ENCODE measurements at places on chromosomes 7 and 10. TPM values are rescaled to one million over a fixed set of nuclear protein-coding genes. Genes with fewer than 3 reads are reported as not detected.

Gene ANKRD61
- 0.35 TPM for total RNA-seq

Gene SPDYE8
- total RNA-seq: not detected

Gene COL13A1
- total RNA-seq: 47.5 TPM

DNA sequence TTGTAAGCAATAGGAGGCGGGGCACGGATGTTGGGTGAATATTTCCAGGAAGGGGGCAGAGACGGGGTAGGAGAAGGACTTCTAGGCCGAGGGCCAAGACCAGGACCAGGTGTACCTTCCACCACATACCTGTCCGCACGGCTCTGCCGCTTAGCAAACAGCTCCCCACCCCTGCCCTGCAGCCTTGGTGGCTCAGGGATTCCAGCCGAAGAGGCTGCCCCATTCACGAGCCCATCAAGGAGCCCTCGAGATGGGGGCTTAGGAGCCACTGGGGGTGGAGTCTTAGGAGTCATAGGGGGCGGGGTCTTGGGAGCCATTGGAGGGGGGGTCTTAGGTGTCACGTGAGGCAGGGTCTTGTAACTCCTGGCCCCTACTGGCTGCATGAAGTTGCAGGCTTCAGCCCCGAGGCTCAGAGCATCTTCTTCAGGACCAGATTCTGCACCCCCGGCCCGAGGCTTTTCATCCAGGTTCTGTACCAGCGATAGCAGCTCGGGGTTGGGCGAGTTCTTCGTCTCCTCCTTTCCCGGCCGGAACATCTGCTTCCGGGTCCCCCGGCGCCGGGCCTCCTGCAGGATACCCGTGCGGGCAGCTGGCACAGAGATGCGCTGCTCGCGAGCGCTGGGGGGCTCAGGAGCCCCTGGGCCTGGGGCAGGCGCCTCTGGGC lies 6.1 kb upstream of the MYOZ1 start:
- DNase-seq: peak; percentile 28

DNA sequence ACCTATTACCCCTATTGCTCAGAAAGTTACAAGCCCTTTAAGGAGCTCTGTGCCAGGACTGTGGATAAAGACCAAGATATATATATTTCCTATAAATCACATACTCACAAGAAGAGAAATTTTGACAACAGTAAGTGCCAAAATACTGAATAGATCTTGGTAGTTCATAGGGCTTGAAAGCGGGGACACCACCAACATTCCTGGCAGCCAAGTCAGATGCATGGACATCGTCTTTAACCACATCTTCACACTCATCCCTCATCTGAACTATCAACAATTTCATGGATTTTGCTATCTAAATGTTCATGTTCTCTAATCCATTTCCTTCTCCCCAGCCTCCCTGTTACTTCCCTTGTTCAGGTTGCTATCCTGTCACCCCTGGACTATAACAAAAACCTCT lies 67.5 kb upstream of the LRRC17 start:
- no peak for DNase-seq

DNA sequence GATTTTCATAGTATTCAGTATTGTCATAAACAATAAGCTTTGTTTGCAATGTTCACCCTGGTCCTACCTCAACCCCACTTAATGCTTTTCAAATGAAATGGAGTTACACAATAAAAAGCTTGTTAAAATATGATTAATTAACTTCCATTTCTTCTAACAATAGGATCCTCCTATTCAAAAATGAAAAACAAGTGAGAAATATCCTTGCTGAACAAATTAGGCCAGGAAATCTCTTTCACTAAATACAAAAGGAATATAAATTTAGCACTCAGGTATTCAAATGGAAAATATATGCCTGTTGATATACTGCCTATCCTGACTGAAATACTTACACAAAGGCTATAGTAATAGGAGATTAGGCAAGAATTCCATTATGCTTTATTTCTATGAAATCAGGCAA lies 323.4 kb upstream of the GRM3 start:
- no peak for DNase-seq

Gene RBP3
- not detected for total RNA-seq

DNA sequence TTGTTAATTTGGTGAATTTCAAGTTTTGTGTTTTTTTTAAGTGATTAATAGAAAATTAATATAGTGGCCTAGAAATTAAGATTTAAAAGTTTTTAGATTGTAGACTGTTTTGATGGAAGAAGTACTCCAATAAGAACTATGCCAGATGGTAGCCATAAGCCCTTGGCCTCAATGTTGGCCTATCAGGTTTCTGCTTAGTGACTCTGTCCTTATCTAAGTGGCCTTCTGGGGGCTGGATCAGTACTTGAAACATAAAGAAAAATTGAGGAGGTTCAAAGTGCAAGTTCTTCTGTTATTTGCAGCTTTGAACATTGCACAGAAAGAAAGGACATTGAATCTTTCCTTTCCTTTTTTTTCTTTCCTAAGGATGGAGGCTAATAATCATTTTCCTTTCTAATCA lies 9.9 kb downstream of the CCDC126 start:
- DNase-seq: no peak

DNA sequence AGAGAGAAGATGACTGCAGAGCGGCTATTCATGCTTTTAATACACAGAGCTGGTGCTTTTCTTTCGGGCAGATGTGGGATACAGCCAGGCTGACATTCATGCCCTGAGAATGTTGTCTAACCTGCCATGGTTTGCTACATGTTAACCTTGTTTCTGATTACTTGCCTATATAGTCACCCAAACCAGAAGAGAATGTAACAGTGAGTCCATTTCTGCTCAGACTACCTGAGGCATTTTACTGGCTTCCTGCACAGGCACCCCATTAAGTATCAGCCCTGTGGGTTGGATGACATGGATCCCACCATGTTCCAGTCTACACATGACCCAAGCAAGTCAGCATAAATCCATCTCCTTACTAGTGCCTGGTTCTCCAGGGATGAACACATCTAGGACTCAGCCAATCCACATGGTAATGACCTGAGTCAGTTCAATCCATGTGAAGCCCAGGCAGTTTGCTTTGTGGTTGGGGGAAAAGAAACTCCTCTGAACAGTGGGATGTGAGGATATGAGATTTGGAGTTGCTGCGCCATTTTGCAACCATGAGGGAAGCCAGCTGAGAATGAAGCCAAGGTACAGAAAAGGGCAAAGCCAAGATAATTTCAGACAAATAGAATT lies 55.7 kb upstream of the MKX start:
- no peak for DNase-seq

GRCh38 chr7:132789281-132789680 lies 213.0 kb upstream of the PLXNA4 start:
- DNase-seq: no peak

Gene ATG9B
- not detected for total RNA-seq

DNA sequence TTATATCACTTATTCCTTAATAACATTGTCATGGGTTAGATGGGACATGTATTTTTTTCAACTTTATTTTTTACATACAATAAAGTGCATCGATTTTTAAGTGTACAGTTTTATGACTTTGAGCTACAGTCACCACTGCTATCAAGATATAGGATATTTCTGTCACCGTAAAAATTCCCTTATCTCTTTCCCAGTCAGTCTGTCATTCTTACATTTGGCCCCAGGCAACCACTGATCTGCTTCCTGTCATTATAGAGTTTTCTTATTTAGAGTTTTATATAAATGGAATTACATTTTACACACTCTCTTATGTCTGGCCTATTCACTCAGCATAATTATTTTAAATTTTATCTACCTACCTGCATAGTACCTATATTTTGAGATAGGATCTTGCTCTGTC lies 145.2 kb downstream of the AUTS2 start:
- no peak for DNase-seq

GRCh38 chr7:111339006-111339405 lies 223.3 kb downstream of the IMMP2L start:
- no peak for DNase-seq

DNA sequence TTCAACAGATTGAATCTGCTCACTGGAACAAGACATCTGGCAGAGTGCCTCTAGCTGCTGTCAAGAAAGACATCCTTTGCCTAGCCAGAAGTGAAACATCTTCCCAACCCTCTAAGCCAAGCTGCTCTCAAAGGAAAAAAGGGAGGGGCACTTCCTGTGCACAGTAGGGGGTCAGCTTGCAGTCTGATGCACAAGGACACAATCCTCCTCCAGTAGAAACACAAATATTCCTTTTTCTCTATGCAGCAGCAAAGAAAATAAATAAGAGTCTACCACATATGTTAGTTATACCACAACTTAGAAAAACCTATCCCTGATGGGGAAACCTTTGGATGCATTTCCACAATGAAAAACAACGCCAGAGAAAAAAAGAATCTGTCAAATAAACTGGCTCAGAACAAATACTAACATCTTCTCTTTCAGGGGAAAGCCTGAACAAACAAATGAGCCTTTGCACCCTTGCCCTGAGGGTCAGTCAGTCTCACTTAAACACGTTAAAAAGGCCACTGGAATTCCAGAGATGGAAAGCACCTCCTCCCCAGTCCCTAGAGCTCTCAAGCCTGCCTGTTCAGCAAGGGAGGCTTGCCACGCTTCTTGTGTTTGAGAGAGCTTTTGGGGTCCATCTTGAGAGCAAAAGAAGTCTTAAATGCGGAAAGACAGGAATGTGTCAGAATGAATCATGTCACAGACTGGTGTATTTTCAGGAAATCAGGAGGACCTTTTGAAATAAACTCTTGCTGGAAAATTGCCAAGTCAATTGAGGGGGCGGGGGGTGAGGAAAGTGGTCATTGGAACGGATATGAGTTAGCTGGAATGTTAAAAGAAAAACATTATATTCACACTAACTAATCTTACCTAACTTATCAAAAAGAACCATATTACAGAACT lies 7.5 kb downstream of the LAMB1 start:
- peak; percentile 99 for DNase-seq
